NK-92 treated with Interleukin-12 subunit alpha and Interleukin-12 subunit beta, amount 100 ng/mL, for 24 hours (cell line): ENCODE measurements at places on chromosomes 16 and 17.

GRCh38 chr17:78031435-78031834, 72.9 kb downstream of the TNRC6C start:
- DNase-seq = no peak

- no peak for DNase-seq
These were observed 996 bp upstream of the CPNE2 start for GRCh38 chr16:57091200-57091974.

DNA sequence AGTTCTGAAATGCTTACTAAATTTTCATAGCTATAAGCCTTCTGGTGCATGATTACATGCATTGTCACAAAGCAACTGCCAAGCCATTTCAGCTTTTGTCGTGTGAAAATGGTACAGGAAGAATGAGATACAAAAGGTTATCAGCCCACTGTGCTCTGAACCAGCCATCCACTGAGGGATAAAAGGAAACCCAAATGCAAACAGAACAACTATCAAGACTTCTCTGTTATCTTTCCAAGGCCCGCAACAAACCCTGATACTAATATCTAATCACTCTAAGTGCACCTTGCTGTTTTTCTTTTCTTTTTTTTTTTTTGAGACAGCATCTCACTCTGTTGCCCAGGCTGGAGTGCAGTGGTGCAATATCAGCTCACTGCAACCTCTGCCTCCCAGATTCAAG, 109.0 kb downstream of the FTO start:
- no peak for DNase-seq

DNA sequence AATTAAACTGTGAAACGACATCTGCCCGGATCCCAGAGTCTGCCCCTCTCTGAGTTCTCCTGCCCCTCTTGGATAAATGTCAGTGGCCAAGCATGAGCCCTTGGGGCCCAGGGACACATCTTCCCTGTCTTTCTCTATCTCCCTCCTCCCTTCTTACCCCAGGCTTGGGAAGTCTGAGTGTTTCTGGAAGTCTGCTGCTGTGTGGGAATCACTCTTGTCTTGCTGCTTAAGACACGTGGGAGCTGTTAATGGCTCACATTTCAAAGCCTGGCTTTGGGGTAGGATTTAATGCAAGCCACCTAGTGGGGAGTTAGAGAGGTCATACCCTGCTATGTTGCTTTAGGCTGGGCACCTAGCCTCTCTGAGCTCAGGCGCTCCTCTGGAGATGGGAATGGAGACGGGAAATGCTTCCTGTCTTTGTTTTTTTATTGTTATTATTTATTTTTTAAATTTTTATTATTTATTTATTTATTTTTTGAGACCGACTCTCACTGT, 218.5 kb upstream of the CIBAR2 start:
- no peak for DNase-seq

GRCh38 chr17:3475812-3476610, at the start of gene ASPA:
ASPA (plus strand) TSS chr17:3475997; CDS start chr17:3476160, 163 bp downstream.
- DNase-seq = no peak

- no peak for DNase-seq
These were observed 845 bp upstream of the NAT9 start for GRCh38 chr17:74776990-74777389.

DNA sequence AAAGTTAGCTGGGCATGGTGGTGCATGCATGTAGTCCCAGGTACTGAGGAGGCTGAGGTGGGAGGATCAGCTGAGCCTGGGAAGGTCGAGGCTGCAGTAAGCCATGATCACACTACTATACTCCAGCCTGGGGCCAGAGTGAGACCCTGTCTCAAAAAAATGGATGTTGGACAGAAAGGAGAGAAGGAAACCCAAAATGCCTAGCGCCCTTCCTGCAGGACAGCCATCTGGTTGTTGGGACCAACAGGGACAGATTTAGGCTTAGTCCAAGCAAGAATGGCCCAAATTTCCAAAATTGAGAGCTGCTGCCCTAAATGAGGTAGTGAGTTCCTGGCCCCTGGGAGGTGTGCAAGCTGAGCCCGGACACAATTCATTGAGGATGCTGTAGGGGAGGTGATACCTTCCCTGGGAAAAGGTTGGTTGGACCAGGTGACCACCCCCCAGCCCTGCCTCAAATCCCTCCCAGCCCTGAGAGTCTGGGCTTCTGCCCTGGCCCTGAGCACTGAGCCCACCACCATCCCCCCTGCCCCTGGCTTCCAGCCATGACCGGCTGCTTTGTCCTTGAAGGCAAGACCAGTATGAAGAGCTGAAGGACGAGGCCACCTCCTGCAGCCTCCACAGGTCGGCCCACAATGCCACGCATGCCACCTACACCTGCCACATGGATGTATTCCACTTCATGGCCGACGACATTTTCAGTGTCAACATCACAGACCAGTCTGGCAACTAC, 35.1 kb downstream of the IL21R start:
- no peak for DNase-seq

- no peak for DNase-seq
These were observed 315.7 kb downstream of the FOXL1 start for GRCh38 chr16:86894029-86894567.

GRCh38 chr17:32503251-32504165, 16.7 kb downstream of the CDK5R1 start:
- DNase-seq = peak; percentile 43

- no peak for DNase-seq
These were observed 25.8 kb downstream of the PHB1 start for GRCh38 chr17:49388692-49389513.

GRCh38 chr17:58303971-58304749, 23.4 kb upstream of the MPO start:
- peak; percentile 8 for DNase-seq

GRCh38 chr17:79797492-79798298, 818 bp upstream of the CBX8 start:
- no peak for DNase-seq

DNA sequence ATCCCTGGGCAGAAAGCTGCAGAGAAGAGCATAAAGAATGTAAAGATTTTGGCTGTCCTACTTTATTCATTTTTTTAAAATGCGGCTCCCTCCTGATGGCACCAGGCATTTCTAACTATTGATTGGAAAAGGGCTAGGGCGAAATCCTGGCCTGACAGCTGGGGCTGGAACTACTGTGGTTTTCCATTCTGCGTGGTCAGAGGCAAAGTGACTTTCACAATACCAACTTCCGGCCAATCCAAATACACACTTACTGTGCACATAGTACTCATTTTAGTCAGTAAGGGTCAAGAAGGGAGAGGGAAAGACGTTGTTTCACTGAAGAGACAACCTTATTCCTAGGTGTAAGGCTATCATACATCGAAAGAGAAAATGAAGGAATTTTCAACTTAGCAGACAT, 113.8 kb upstream of the PMFBP1 start:
- no peak for DNase-seq

GRCh38 chr17:67635681-67636080, 82.1 kb upstream of the NOL11 start:
- DNase-seq = no peak

GRCh38 chr16:67565470-67566100, 3.3 kb downstream of the CTCF start:
- DNase-seq = no peak

DNA sequence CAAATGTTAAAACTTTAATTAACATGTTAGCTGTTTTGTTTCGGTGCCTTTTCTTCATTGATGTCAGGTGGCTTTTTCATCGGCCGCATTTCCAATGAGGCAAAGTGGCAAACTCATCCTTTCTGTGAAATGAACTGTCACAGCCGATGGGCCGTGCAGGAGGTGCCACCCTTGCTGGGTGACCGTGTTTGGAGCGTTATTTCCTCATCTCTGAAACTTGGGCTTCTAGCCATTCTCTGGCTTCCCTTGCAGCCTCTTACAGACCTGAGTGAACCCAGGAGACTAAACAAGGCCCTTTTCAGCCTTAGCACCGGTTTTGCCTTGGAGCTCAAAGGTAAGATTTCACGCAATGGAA, 42.2 kb upstream of the PRSS54 start:
- no peak for DNase-seq

- DNase-seq = no peak
These were observed 34.4 kb upstream of the RGS9 start for GRCh38 chr17:65102788-65103187.

- DNase-seq = no peak
These were observed 6.1 kb upstream of the TGFB1I1 start for GRCh38 chr16:31465788-31466370.

- no peak for DNase-seq
These were observed 31.4 kb downstream of the IRX5 start for GRCh38 chr16:54962045-54962444.

- no peak for DNase-seq
These were observed 27.9 kb upstream of the ENDOV start for GRCh38 chr17:80387071-80387470.

DNA sequence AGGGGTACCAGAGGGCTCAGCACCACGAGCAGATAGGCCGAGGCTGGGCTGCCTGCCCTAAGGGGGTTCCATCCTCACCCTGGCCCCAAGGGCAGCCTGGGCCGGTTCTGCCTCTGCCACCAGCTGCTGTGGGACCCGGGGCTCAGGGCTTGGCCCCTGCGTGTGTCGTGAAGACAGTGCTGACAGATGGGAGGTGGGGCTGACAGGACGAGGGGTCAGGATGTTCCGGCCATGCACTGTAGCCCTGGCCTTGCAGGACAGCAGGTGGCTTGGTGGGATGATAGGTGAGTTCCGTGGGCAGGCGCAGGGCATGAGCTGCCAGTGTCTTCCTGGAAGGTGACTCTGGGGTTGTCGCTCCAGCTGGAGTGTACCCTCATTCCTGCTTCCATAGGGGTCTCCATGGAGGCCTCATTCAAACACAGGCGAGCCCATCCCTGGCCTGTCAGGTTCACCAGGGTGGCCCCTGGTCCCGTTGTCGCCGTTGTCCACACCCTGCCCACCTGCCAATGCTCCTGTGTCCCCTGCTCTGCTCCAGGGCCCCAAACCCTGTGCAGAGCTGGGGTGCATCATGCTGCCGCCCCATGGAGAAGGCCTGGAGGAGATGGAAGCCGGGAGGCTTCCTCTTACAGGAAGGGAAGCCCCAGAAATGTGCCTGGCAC, 57.2 kb downstream of the WDR45B start:
- no peak for DNase-seq

DNA sequence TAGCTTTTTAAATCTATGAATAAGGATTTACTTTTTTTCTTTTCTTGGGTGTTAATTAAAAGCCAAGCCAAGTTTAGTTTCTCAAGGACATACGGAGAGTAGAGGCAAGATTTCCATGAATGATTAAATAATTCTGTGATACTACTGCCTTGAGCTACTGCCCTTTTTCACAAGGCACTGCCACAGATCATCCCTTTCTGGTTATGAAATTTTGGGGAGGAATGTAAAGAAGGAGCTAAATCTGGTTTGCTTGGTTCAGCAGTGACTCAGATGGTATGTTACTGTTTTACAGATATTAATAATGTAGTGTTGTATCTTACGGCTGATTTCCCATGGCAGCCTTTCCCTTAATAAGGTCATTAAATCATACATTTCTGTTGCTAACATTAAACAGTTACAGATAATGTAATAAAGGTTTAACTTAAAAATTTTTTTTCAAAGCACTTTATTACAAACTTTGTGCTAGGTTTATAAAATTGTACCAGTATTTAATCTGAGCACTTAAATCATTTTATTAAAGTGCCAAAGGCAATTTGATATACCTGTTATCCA, 2.6 kb downstream of the WSB1 start:
- no peak for DNase-seq

- no peak for DNase-seq
These were observed 25.2 kb downstream of the NME3 start for GRCh38 chr16:1745900-1746692.

- no peak for DNase-seq
These were observed 736.5 kb downstream of the KCNJ2 start for GRCh38 chr17:70905796-70906195.

GRCh38 chr16:83075956-83076355, 449.2 kb downstream of the CDH13 start:
- DNase-seq = no peak

- no peak for DNase-seq
These were observed 54.9 kb downstream of the GNAO1 start for GRCh38 chr16:56246051-56246817.

- DNase-seq = no peak
These were observed 192.8 kb downstream of the SHCBP1 start for GRCh38 chr16:46428108-46429061.

GRCh38 chr16:528111-529011, 849 bp downstream of the CAPN15 start:
- DNase-seq = no peak

GRCh38 chr16:85566561-85567100, 46.5 kb upstream of the GSE1 start:
- no peak for DNase-seq

GRCh38 chr16:51034481-51035109, 116.5 kb downstream of the SALL1 start:
- DNase-seq = no peak

DNA sequence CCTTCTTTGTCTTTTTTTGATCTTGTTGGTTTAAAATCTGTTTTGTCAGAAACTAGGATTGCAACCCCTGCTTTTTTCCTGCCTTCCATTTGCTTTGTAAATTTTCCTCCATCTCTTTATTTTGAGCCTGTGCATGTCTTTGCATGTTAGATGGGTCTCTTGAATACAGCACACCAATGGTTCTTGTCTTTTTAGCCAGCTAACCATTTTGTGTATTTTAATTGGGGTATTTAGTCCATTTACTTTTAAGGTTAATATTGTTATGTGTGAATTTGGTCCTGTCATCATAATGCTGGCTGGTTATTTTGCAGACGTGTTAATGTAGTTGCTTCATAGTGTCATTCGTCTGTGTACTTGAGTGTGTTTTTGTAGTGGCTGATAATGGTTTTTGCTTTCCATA, 26.2 kb downstream of the NFATC3 start:
- DNase-seq = no peak

DNA sequence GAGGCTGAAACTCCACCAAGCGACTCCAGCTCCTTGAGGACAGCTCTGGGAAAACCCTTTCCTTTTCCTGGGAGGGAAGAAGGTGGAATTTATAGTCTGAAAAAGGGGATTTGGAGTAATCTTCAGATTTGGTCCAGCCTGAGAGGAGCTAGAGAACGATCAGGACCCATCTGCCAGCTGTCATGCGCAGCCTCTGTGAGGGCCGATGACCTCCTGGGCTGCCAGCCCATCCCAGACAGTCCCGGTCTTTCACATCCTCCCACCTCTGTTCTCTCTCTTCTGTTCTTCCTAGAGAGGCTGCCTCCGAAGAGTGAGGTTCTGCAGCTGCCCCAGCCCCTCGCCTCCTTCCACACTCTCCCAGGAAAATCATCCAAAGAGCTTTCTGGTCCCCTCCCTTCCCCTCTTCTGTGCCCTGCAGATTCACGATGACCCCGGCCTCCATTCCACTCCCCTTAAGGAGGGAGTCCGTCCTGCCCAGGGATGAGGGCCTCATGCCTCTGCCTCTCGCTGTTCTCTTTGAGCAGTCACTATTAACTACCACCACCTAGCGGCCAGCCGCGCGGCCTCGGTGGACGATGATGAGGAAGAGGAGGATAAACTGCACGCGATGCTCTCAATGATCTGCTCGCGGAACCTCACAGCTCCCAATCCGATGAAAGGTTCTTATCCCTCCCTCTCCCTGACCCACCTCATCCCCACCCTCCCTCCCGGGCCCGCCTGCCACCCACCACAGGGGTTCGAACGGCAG, 29.6 kb downstream of the SGSM2 start:
- DNase-seq = no peak

- DNase-seq = no peak
These were observed 1.2 kb upstream of the SEPTIN1 start for GRCh38 chr16:30383521-30383920.

GRCh38 chr17:8965394-8966168, at the start of gene PIK3R5:
PIK3R5 (minus strand) TSS chr17:8965707; CDS start chr17:8911494, 54,213 bp downstream.
- no peak for DNase-seq

GRCh38 chr17:76873856-76874255, 5.7 kb downstream of the MGAT5B start:
- DNase-seq = no peak

- no peak for DNase-seq
These were observed 7.5 kb downstream of the RFFL start for GRCh38 chr17:35056013-35056412.

- DNase-seq = no peak
These were observed 2.0 kb downstream of the GNAO1 start for GRCh38 chr16:56192986-56193945.
